ENCODE measurements at places on chromosomes 7 and 10.
A peak's percentile ranks its signal among the peaks of the same experiment; 100 is the strongest.

GRCh38 chr7:74025146-74025545 is 2.8 kb upstream of the ELN start:
- no peak overlapping the region for H3K27ac ChIP-seq
- no peak overlapping the region for H3K4me3 ChIP-seq
- H3K36me3 ChIP-seq: no peaks in the 10 kb centered on the region
- H3K4me1 ChIP-seq: peaks cover 23% of the 10 kb centered on the region
- no peaks in the 10 kb centered on the region for H3K27me3 ChIP-seq

DNA sequence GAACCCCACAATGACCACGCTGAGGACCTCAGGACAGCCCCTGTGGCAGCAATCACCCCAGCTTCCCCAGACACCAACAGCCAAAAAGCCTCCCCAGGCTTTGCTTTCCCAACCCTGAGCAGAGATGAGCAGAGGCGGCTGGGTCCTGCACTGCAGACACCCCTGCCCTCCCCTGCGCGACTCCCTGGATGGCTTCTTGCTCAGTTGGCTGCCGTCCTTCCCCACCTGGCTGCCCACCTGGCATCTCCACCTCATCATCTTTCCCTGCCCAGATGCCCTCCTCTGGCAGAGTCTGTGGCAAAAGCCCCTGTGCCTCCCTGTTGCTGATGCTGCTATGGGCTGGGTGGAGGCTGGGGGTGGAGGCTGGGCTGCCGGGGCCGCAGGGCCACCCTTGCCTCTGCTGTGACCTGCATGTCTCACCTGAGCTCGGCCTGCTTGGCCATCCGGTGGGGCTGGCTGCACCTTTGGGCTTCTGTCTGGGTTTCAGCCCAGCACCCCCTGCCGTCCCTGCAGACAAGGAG is 567.7 kb downstream of the TCERG1L start:
- H3K36me3 ChIP-seq: no peaks in the 10 kb centered on the region
- H3K27ac ChIP-seq: no peak overlapping the region
- H3K4me3 ChIP-seq: no peak overlapping the region
- no peaks in the 10 kb centered on the region for H3K27me3 ChIP-seq
- H3K4me1 ChIP-seq: peaks cover 27% of the 10 kb centered on the region

DNA sequence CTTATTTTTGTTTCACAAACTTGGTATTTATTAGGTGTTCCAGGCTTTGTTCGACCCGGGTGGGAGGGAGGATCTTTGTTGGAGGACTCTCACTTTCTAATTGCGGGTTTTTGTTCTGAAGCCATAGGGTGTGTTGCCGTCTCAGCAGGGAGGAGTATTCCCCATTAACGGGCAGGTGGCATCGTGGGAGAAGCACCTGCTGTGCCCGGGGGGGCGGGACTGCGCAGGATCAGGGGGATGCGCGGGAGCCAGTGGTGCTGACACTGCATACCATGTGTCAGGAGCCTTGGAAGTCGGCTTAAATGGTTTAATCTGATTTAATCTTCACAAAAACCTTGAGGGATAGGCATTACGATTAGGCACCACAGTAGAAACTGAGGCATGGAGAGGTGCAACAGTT is 113.0 kb downstream of the MGMT start:
- H3K4me1 ChIP-seq: no peaks in the 10 kb centered on the region
- H3K4me3 ChIP-seq: no peak overlapping the region
- no peaks in the 10 kb centered on the region for H3K36me3 ChIP-seq
- no peak overlapping the region for H3K27ac ChIP-seq
- H3K27me3 ChIP-seq: no peaks in the 10 kb centered on the region

DNA sequence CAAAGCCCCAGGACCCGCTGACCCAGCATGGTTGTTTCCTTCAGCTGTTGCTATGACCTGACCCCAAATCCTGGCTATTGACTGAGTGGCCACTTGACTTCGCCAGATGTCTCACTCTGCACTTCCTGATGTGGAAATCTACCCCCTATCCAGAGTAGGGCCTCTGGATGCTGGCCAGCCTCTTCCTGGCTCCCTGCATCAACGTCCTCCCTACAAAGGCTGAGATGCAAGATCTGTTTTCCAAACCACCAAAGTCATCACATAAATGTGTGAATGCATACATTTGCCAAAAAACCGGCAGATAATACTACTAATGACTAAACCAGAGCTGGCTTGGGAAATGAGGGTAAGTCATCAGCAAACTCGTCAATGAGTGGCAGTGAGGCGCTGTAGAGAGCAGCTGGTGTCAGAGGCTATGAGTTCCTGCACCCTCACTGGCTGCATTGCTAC is 70.4 kb downstream of the PYROXD2 start:
- DNase-seq: no peak
- no peak overlapping the region for H3K27ac ChIP-seq
- no peak overlapping the region for H3K4me3 ChIP-seq
- no peaks in the 10 kb centered on the region for H3K4me1 ChIP-seq
- no peaks in the 10 kb centered on the region for H3K36me3 ChIP-seq

GRCh38 chr10:102735065-102735562 is 8.6 kb upstream of the WBP1L start:
- H3K4me1 ChIP-seq: no peaks in the 10 kb centered on the region
- H3K4me3 ChIP-seq: no peak overlapping the region
- peak; percentile 28 for DNase-seq
- H3K27me3 ChIP-seq: no peaks in the 10 kb centered on the region
- H3K27ac ChIP-seq: no peak overlapping the region

DNA sequence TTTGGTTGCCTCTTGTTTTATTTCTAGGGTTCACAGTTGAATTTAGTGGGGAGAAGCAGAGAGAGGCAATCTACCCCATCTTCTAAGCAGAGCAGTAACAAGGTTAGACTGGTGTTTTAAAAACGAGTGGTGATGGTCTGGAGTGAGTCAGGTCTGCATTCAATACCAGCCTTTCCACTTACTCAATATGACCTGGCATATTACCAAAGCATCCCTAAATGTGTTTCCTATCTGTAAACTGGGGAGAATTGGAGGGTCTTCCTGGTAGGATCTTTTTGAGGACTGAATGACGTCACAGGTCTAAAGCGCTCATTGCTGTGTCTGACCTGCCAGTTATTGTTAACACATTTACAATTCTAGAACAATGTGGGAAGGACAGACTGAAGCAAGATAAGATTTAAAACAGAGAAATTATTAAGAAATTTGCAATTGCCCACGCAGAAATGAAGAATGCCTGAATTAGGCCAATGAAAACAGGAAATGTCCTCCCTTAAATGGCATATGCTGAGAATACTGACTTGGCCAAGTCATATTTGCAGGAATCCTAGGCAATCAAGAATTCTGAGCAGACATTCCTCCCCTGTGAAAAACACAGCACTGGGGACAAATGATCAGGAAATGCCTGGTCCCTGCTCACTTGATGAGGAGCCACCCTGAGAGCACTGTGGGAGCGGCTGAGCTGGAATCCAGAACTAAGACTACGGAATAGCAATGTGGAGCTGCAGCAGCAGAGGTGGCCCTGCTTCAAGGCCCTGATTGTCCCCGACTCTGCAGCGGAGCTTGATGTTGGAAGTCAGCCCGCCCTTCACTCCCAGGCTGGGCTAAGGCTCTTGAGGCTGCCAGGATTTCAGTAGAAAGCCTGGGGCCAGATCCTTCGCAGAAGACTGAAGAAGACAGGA is 184.5 kb upstream of the CXCL12 start:
- no peaks in the 10 kb centered on the region for H3K36me3 ChIP-seq
- H3K27ac ChIP-seq: no peak overlapping the region
- H3K4me1 ChIP-seq: no peaks in the 10 kb centered on the region
- H3K4me3 ChIP-seq: no peak overlapping the region

DNA sequence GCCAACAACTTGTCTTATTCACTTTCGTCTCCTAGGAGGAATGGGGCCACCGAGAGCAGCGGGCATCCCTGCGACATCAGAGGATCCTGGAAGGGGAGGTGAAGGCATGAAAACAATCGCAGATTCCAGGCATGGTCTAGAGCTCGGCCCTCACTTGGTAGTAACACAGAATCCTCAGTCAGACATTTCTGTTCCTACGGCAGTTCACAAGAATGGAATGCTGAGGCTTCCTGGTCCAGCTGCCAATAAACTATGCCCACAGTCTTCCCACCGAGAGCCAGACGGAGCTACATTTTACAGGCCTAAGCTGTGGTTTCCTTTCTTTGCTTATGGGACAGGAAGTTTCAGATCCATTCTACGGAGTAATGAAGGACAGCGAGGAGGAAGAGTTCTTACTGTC is 75.8 kb downstream of the OR13A1 start:
- no peaks in the 10 kb centered on the region for H3K36me3 ChIP-seq
- H3K27me3 ChIP-seq: no peaks in the 10 kb centered on the region
- H3K4me3 ChIP-seq: no peak overlapping the region
- no peak for DNase-seq

DNA sequence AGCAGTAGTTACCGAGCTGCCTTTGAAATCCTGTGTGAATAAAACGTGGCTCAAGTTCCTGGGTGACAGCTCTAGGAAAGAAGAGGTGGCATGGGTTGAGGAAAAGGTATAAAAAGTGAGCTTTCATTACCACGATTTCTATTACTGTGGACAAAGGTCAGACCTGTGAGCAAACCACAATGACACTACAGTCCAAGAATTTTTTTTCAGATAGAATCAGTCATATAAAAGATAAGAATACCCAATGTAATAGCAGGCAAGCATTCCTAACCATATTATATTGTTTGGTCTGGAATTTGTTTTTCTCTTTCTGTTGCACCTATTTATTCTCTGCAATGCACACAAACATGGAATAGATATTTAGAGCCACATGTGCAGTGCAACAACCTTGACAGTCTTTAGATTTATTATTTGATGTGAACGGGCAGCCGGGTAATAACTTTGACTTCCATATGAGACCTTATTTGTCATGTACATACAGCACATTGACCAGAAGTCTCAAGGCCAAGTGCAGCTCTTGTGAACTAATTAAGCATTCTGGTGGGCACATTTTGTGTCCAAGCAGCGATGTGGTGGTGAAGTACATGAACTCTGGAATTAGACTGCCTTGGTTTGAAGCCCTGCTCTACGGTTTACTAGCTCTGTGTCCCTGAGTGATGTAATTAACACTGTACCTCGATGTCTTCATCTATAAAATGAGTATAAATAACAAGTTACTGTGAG is 156.8 kb downstream of the NRCAM start:
- H3K36me3 ChIP-seq: no peaks in the 10 kb centered on the region
- H3K27me3 ChIP-seq: no peaks in the 10 kb centered on the region
- H3K4me3 ChIP-seq: no peak overlapping the region
- H3K27ac ChIP-seq: peak overlapping the region; percentile 9
- peaks cover 39% of the 10 kb centered on the region for H3K4me1 ChIP-seq
- DNase-seq: no peak

GRCh38 chr7:111571720-111572119 is 9.4 kb upstream of the IMMP2L start:
- no peak overlapping the region for H3K4me3 ChIP-seq
- no peak overlapping the region for H3K27ac ChIP-seq
- no peaks in the 10 kb centered on the region for H3K36me3 ChIP-seq
- H3K4me1 ChIP-seq: no peaks in the 10 kb centered on the region
- DNase-seq: no peak

DNA sequence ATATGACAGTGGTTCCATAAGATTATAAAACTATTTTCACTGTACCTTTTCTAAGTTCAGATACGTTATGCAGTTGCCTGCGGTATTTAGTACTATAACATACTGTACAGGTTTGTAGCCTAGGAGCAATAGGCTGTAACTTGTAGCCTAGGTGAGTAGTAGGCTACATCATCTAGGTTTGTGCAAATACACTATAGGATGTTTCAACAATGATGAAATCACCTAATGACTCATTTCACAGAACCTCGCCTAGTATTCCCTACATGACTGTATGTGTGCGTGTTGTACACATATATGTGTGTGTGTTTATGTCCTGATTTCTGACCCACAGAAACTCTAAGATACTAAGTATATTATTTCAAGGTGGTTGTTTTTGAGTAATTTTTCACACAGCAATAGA is 139.0 kb downstream of the HERPUD2 start:
- no peaks in the 10 kb centered on the region for H3K36me3 ChIP-seq
- no peak overlapping the region for H3K27ac ChIP-seq
- no peak for DNase-seq

DNA sequence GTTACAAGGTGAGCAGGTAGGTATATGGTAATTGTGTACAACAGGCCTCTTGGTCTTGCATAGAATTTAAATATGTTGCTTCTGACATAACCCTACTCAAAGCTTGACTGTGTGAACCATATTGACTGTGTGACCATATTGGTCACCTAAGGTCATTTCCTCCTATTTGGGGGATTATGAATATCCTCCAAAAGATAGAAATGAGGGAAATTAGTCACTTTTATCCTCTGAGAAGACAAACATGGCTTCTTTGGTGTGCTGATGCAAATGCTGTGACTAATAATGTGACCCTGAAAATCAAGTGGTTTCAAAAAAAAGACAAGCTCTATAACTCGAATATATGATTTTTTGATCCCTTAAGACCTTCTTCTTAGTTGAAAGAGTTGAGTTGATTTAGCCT is 27.9 kb downstream of the IFIT5 start:
- H3K27me3 ChIP-seq: no peaks in the 10 kb centered on the region
- DNase-seq: no peak
- no peak overlapping the region for H3K4me3 ChIP-seq
- H3K36me3 ChIP-seq: no peaks in the 10 kb centered on the region
- no peak overlapping the region for H3K27ac ChIP-seq

DNA sequence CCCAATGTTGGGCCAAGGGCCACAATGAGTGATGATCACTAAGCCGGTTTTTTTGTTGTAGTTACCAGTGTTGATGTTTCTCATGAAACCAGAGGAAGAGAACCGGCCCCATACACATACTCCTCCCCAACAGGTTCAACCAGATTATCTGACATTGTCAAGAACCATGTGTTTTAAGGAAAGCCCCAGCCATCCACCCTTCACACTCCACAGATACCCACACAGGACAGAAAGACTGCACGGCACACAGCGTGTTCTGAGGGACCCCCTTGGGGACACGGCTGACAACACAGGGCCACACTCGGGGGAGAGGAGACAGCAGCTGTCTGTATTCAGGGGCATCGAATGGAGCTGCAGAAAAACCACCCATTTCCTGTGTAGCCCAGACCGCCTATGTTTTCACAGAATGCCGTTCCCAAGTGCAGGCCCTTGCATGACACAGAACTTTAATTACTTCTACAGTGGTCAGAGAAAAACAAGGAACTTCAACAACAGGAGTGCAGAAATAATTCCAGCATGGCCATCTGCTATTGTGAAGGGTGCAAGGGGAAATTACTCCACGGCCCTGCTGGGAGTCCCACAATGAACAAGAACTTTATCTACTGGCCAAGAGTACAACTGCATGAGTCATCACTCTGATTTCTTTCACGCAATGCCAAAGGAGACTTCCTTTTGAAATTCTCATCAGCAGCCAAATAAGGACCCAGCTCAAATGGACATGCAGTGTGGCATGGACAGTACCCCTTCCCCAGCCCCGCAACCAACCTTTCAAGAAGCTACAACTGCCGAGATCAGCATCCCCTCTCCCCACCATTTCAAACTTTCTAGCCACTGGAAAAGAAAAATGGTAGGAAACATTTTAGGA is 2.3 kb downstream of the KLF6 start:
- no peaks in the 10 kb centered on the region for H3K27me3 ChIP-seq
- peaks cover 49% of the 10 kb centered on the region for H3K36me3 ChIP-seq
- DNase-seq: peak; percentile 81

- H3K27ac ChIP-seq: no peak overlapping the region
- H3K4me1 ChIP-seq: no peaks in the 10 kb centered on the region
- H3K36me3 ChIP-seq: no peaks in the 10 kb centered on the region
- no peak for DNase-seq
- H3K27me3 ChIP-seq: peaks cover 31% of the 10 kb centered on the region
- H3K4me3 ChIP-seq: no peak overlapping the region
Measured at GRCh38 chr7:156544919-156545715, 95.5 kb upstream of the RNF32 start.

GRCh38 chr10:59025981-59026765 is 150.3 kb upstream of the PHYHIPL start:
- H3K27ac ChIP-seq: no peak overlapping the region
- H3K4me1 ChIP-seq: no peaks in the 10 kb centered on the region
- DNase-seq: no peak
- no peaks in the 10 kb centered on the region for H3K36me3 ChIP-seq
- H3K27me3 ChIP-seq: no peaks in the 10 kb centered on the region
- H3K4me3 ChIP-seq: no peak overlapping the region

All from A673 (cell line).